GM23338 (cell line): ENCODE measurements at places on chromosomes 7 and 10. TPM values are rescaled to one million over a fixed set of nuclear protein-coding genes. Genes with fewer than 3 reads are reported as not detected.
A peak's percentile ranks its signal among the peaks of the same experiment; 100 is the strongest.

Gene HSPA12A
- 5.2 and 6.3 TPM in 2 replicates for total RNA-seq

Gene MEIG1
- total RNA-seq, result 1.2 TPM in 1 of 2 replicates, not detected in the other

Gene ZSCAN21
- 21.8 and 24.8 TPM in 2 replicates for total RNA-seq

Gene SFXN2
- total RNA-seq, result 5.7 and 9.1 TPM in 2 replicates

Gene TSPAN12
- 11.7 and 14.7 TPM in 2 replicates for total RNA-seq

Gene WEE2
- 0.16 TPM in 1 of 2 replicates, not detected in the other for total RNA-seq

GRCh38 chr7:106563466-106564150 lies 97.3 kb downstream of the CCDC71L start:
- no peak for DNase-seq

DNA sequence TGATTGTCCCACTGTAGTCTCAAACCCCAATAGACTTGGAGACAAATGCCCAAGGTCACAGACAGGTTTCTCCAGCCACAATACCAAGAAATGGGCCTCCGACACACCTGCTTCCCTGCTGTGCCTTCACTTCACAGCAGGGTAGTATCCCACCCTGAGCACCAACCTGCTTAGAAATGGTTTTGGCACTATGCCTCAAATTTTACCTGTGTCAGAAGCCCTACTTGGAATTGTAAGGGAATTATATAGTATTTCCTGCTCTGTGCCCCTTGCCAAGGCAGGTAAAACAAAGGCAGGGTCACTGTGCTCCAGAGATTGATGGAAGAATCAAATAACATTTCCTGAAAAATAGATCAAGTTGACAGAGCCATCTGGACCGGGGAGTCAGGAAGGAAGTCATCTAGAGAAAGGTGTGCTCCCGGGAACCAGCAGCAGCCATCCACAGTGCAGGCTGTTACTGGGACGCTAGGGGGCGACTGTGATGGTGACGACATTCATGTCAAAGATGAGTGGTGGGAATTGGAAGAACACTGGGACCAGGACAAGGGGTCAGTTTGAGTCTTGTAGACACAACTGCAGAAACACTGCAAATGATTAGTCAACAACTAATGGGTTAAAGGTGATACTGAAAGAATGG lies 117.8 kb upstream of the AKR1E2 start:
- DNase-seq, result peak; percentile 82

DNA sequence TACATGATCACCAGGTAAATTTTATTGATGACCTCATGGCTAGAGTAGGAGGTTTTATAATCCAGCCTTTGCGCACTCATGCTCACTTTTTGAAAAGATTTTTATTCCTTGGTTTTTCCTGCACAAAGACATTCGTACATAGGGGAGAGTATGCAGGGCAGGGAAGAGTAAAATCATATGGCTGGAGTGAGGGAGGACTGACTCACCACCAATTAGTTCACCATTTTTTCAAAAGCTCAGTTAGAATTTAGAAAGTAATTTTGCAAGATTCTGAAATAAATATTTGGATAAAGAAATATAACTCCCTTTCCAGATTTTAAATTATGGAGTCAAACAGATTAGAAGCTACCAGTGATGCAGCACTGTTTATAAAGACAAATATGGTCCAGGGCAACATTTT lies 111.9 kb downstream of the SEMA3D start:
- DNase-seq, result no peak

GRCh38 chr10:95395947-95396449 lies 105.2 kb upstream of the PDLIM1 start:
- no peak for DNase-seq

DNA sequence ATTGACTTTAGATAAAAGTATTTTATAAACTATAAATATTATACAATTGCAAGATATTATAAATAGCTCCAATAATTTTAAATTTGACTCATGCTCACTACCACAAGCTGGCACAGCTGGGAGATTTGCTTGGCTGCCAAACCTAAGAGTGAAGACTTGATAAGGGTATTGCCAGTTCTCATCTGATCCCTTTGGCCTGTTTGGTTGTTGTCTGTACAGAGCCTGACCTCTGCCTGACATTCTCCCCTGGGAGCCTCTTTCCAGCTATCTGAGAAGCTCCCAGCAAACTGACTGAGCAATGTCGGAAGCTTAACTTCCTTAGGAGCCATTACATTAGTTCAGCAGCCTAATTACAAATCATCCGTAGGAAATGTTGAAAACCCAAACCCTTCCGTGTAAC lies 10.2 kb upstream of the LMOD2 start:
- DNase-seq, result no peak

DNA sequence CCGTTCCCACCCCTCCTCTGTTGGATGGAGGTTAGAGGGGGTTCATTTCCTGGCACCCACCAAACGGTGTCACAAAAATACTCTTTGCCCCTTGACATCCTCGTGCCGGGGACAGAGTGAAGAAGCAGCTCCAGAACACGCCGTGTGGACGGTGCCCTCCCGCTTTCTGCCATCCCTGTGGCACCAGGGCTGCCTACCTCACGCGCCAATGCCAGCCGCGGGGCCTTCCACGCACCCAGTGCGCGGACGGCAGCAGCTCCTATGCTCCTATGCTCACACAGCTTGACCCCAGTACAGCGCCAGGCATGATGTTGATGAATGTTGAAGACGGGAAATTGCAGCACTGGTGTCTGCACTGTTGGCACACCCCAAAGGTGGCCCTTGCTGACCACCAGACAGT lies 507.2 kb upstream of the FOXK1 start:
- no peak for DNase-seq

- DNase-seq, result no peak
Measured at GRCh38 chr10:131165092-131165491, 146.4 kb downstream of the TCERG1L start.
